Spinal cord (tissue), 10 donors: ENCODE measurements at places on chromosomes 6 and 20.

DNA sequence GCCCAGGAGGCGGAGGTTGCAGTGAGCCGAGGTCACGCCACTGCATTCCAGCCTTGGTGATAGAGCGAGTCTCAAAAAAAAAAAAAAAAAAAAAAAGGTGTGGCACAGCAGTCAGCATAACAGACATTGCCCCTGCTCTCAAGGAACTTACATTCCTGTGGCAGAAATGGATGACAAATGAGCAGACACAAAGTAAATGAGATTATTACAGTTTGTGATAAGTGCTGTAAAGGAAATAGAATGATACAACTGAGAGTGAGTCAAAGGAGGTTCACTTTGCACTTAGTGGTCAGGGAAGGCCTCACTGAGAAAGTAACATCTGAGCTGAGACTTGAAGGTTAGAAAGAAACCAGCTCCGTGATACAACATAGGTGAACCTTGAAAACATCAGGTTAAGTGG is 36.4 kb downstream of the CEP250 start:
- no peak for DNase-seq

GRCh38 chr20:64058536-64058935 is 4.5 kb upstream of the TCEA2 start:
- no peak for DNase-seq

- no peak for DNase-seq
Observed at GRCh38 chr20:33165416-33166055, 2.4 kb upstream of the BPIFA2 start.

DNA sequence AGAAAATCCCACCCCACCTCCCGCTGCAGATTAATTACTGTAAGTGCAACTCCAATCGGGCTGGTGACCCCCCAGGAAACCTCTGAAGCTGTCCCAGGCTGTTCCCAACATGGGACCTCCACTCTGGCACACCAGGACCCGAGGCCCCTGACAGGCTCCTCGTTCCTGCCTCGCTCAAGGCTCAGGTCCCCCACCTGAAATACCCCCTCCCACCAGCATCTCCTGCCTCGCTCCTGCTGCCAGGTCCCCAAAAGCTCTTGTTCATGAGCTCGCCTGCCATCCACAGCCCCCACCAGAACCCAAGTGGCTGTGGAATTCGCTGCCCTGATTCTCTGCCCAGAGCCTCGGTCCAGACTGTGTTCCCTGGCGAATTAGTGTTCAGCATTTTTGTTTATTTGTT is 26.1 kb downstream of the NPEPL1 start:
- DNase-seq: no peak

- DNase-seq: no peak
Observed at GRCh38 chr6:100952006-100952405, 70.9 kb upstream of the ASCC3 start.

GRCh38 chr20:50919567-50919966 is 11.7 kb downstream of the ADNP start:
- no peak for DNase-seq

- DNase-seq: no peak
Observed at GRCh38 chr20:36091561-36092397, 62.8 kb upstream of the EPB41L1 start.

DNA sequence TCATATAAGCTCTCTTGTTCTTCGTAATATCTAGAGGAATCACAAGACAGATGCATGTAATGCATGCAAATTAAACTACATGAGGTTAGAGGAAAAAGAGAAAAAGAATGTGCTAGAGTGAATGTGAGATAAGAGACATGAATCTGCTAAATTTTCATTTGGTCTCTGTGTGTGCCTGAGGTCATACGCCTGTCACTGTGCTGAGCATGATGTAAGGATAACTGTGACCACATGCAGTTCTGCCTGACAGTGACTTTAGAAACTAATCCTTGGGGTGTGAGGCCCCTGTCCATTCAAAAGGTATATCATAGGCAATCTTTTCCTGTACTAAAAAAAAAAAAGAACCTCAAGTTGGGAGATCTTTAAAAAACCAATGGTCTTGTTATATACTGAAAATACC is 70.6 kb downstream of the SHPRH start:
- DNase-seq: no peak

DNA sequence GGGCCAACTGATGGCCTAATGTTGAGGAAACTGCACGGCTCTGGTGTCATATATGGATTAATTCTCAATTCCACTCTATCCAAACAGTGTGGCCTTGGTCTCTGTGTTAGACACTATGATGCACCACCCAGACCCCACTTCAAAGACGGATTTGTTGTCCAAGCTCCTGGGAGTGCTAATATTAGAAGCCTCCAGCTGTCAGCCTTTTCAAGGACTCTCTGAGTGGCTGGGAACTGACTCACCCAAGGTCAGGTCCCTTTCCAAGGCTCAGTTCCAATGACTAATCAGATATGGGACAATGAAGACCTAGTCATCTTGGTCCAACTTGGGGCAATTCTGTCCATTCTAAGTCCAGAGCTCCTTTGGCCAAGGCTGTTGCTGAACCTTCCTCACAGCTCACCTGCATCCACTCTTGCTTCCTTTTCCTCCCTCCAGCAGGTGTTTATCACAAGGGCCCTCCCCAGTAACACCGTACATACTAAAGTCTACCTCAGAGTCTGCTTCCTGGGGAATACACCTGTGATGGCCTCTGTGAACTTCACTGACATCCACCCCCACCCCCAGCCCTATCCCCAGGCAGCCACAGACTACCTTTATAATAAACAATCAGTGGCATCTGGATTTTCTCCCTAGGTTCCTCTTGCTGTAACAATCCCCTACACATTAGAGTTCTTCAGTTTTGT is 7.2 kb upstream of the IL20RA start:
- DNase-seq: no peak
